ENCODE measurements at places on chromosomes 7 and 10. TPM values are rescaled to one million over a fixed set of nuclear protein-coding genes. Genes with fewer than 3 reads are reported as not detected.

- DNase-seq, result peak; percentile 47
These were observed 61.2 kb upstream of the YAE1 start for GRCh38 chr7:39504963-39505362.

DNA sequence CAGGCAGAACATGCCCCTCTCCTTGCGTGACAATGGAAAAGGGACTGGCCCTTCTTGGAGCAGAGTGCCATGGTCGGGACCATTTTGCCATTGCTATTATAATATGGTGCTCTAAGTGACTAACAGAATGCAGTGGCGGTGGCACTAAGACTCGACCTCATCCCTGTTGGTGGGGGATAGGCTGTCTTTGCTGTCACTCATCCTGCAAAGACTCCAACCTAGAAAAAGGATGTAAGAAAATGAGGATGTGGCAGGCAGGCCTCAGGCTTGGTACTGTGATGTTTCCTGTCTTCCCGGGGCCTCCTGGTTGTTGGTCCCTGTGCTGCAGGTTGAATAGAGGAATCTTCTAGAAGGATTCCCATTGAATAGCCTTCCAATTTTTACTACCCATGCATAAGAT lies 18.6 kb downstream of the BLNK start:
- no peak for DNase-seq

- no peak for DNase-seq
These were observed 100.7 kb upstream of the AFAP1L2 start for GRCh38 chr10:114504769-114505579.

DNA sequence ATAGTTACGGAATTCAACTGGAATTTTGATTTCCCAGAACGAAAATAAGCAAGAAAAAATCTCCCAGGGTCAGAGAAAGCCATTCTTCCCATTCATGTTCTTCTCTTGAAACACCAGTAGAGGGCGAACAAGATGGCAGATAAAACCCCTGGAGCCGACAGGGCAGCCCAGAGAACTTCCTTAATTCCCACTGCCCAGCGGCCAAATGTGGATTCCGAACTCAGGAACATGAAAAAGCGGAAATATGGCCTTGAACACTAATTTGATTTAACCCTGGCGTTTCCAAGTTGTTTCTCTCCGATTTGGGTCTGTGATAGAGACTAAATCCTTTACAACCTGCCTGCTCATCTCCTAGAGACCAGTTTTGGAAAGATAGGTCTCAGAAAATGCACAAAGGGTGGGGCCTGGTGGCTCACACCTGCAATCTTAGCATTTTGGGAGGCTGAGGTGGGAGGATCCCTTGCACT lies 100.7 kb upstream of the WAC start:
- peak; percentile 79 for DNase-seq

DNA sequence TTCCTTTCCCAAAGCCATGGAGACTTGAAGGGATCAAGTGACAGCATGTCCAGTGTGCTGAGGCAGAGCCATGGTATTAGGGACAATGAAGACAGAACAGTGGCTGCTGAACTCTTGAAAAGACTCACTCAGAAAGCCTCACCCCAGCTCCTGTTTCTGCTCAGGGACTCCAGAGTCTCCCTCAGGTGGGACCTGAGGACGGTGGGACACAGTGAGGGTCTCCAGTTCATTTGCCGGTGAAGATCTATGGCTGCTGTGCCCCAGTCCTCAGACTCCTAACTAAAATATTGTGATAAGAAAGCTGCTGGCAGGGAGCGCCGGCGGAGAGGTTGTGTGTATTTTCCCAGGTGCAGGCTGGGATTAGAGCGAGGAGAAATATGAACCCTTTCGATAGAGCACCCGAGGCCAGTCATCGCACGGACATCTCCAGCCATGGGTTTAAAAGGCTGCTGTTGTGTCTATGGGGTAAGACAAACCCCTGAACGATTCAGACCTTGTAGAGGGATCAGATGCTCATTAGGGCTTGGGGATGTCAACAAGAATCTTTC lies 57.2 kb downstream of the C7orf25 start:
- DNase-seq, result peak; percentile 66

GRCh38 chr10:78335691-78336401 lies 302.2 kb downstream of the RPS24 start:
- DNase-seq, result peak; percentile 92

DNA sequence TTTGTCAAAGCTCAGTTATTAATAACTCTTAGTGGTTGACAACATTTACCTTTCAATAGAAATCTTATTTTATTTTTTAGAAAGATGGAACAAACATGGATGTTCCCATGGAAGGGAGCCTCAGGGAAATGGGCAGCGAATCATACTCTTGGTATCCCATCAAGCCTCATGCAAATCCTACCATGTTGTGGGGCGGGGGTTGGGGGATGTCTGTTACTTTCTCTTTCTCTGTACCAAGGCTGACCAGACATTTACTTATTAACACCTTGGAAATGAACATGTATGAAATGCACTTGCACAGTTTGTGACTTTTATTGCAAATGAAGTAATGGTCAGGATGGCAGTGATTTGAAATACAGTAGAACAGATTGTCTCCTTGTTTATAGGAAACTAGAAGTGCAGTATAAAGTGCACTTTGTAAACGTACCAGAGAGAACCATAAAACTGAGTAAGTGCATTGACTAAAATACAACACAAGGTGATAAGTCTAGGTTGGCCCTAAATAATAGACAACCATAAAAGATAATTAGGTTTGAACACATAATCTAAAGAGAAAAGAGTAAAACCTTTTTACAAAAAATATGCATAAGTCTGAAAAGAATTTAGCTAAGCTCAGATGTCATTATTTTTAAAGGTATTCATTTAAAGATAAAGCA lies 32.4 kb downstream of the SEMA3D start:
- no peak for DNase-seq

- no peak for DNase-seq
These were observed 96.4 kb downstream of the CCDC3 start for GRCh38 chr10:12905067-12905466.

DNA sequence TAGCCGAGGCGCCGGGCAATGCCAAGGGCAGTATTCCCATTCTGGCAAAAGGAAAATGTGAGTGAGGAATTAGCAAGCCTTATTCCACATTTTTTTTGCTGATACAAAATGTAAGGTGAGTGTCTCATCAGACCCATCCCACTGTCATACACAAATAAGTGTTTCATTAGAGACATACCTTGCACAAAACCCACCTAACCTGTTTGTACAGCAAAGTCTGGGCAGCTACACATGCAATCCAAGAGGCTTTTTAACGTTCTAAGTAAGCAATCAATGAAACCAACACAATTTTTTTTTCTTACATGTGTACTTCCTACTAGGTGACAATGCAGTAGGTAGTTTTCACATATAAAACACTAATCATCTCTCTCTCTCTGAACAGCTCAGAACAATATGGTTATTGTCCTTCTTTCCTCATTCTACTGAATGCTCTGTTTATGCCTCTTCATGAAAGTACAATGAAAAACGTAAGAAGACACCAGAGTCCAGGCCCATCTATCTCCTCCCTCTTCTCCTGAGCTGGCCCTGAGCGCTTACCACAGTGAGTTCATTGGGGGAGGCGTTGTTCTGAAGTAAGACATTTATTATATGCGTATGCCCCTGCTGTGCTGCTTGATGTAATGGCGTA lies 217.2 kb downstream of the ANK3 start:
- no peak for DNase-seq

- no peak for DNase-seq
These were observed 177.5 kb downstream of the RAPGEF5 start for GRCh38 chr7:22179442-22179879.

GRCh38 chr10:78937800-78938694 lies 130.7 kb upstream of the ZMIZ1 start:
- no peak for DNase-seq

DNA sequence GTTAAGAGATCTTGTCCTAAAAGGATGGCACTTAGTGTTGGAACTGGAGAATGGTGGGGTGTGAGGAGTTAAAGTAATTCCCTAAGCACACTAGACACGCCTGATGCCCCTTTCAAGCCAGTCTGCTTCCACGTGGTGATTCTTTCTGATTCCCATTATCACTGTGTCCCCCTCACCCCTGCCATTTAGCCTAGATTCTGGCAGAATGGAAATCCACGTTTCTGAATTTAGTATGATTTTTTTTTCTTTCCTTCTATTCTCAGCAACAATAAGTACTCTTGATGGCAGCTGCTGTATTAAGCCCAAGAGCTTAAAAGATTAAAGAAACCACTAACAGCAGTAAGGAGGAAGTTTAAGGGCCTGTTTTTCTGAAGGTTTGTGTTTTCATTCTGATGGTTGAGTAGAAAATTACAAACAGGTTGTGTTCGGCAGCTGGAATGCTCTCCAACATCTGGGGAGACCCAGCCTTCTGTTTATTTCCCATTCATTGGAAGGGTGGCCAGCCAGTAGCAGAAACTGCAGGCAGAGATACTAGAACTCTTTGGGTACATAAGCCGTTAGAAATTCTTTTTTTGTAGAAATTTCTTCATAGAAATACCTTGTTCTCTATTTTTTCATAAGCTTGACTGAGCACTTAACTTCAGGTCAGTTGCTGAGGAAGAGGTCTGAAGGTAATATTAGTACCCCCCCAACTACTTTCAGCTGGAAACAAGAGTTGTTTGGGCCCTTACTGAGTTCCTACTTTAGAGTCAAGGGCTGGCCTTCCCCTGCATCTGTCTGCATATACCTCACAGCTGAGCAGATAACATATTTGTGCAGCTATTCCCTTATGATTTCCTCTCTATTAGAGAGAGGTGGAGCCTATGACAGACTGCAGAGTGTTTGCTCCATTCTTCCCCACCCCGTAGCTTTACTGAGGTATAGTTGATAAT lies 355.1 kb downstream of the AUTS2 start:
- DNase-seq, result no peak

DNA sequence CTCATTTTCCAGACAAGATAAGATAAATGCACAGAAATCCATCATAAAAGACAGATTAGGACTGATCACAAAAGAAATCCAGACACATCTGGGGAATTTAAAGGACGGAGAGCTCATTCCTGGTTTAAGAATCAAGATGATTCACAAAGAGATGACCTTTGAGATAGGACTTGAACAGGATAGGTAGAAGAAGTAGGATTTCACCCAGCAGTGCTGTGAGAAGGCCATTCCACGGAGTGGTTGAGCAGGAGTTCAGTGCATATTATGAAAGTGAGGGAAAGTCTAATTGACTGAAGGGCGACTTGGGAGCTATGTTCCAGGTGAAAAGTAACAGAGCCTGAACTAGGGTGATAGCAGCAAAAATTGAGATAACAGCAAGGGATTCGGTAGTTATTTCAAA lies 73.7 kb downstream of the GAD2 start:
- DNase-seq, result no peak

- DNase-seq, result no peak
These were observed 21.1 kb downstream of the KLLN start for GRCh38 chr10:87842220-87842641.

DNA sequence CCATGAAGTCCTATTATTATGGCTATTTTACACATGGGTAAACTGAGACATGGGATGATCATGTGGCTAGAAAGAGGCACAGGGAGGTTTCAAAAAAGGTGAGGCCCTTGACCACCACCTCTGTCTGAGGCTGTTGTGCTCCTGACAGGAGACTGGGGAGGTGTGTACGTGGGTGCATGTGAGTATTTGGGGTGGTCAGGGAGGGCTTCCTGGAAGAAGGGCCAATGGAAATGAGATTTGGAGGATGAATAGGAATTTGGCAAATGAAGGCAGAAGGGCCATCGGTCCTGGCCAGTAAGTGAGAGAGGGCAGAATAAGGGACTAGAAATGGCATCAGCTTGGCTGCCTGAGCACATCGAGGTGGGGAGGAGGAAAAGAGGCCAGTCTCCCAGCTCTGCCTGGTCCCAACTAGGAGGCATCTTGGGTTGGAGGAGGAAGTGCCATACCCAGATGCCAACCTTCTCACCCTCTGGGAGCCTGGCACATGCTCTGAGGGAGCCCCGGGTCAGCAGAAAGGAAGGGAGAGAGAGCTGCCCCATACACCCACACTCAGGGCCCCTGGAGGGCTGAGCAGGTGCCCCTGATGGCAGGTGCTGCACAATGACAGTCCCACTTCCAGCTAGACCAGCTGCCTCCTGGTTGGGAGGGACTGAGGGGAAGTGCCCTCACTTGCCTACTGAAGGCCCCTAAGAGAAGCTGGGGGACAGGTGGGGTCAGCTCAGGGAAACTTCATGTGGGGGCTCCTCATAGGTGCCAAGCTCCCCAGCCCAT lies 47.7 kb downstream of the CDH23 start:
- DNase-seq, result peak; percentile 63

- no peak for DNase-seq
These were observed 102.6 kb downstream of the PTPRE start for GRCh38 chr10:128009372-128010126.

- no peak for DNase-seq
These were observed 63.3 kb upstream of the KMT2E start for GRCh38 chr7:104950754-104951153.

GRCh38 chr7:47739891-47740290 lies 158.0 kb upstream of the TNS3 start:
- DNase-seq, result no peak

DNA sequence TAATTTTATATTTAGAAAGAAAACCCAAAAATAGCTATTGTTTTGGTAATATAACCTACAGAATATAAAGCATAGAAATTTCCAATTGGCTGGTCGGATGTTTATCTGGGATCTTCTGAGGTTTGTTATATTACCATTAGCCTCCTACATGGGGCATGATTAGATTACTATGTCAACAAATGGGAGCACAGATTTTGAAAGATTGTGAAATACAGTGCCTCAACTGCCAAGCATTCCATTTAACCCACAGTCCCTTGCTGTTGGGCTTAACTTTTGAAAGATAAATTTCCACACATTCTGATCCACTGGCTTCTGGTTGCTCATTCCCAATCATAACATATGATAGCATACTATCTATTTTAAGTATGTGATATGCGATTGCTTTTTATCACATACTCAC lies 455.4 kb upstream of the C7orf33 start:
- DNase-seq, result no peak

DNA sequence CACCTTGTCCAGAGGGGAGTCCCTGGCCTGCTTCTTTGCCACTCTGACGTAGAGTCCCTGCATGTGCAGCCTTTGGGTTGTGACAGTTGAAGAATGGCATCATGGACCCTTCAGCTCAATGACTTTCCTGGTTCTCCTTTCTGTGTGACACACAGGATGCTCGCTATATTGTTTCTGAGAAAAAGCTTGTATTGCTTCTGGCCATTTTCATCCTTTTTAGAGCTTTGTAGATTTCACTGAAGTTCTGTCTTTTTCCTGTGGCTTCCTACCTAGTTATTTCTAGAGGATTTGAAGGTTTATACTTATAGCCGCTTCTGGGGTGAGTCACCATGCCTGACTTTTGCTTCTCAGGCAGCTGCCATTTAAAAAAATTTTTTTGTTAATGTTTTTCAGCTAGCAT lies 27.0 kb downstream of the SND1 start:
- peak; percentile 43 for DNase-seq

- no peak for DNase-seq
These were observed 16.7 kb upstream of the FRA10AC1 start for GRCh38 chr10:93718937-93719725.

- DNase-seq, result peak; percentile 74
These were observed 99.4 kb upstream of the TMEM106B start for GRCh38 chr7:12111422-12112405.

- DNase-seq, result no peak
These were observed 54.1 kb downstream of the STEAP1B start for GRCh38 chr7:22445853-22446252.

- peak; percentile 72 for DNase-seq
These were observed 72.1 kb downstream of the USP6NL start for GRCh38 chr10:11539191-11539868.

AKR1B15 gene
- total RNA-seq, result 0.29 TPM

GPR85 gene
- total RNA-seq, result 7.2 TPM

INHBA gene
- total RNA-seq, result 97.8 TPM

LIPK gene
- total RNA-seq, result not detected

ZP3 gene
- 3.5 TPM for total RNA-seq

TEX36 gene
- not detected for total RNA-seq

KLF14 gene
- not detected for total RNA-seq

PPP1R17 gene
- not detected for total RNA-seq

PSAP gene
- total RNA-seq, result 1,391 TPM

Measured in osteoblast (primary cell).